ENCODE measurements at places on chromosomes 6 and 20.

GRCh38 chr6:99478483-99478882 lies 36.7 kb downstream of the USP45 start:
- no peak for DNase-seq

DNA sequence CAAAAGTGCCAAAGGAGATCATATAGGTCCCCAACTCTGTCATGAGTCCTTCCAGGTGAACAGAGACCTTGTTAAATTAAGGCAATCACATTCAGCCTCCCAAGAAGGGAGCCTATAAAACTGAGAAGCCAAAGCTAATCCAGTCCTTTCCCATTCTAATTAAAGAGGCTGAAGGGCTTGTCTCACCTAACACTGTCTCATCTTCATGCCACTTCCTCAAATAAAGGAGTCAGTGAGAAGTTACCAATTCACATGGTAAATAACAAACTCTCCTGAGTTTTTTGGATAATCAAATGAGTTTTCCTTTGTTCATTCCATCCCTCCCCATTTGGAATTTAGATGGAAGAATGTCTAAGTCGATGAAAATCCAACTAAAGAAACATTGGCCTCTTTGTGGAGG lies 242.8 kb downstream of the UST start:
- no peak for DNase-seq

DNA sequence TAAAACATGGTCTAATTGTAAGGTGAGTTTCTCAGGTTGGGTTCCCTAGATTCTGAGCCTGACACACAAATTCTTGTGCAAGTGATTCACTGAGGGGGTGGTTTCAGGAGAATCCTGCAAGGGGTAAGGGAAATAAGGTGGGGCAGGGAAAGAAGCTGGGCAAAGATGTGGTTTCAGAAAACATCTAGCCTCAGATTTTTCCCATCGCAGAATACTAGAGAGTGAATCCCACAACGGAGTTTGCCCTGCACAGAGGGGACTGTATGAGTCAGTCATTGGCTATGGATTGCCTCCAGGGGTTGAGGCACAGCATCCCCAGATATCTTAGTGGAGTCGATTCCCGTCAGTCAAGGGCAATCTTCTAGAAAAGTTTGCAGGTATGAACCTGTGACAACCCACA lies 65.2 kb downstream of the PRL start:
- DNase-seq, result no peak

DNA sequence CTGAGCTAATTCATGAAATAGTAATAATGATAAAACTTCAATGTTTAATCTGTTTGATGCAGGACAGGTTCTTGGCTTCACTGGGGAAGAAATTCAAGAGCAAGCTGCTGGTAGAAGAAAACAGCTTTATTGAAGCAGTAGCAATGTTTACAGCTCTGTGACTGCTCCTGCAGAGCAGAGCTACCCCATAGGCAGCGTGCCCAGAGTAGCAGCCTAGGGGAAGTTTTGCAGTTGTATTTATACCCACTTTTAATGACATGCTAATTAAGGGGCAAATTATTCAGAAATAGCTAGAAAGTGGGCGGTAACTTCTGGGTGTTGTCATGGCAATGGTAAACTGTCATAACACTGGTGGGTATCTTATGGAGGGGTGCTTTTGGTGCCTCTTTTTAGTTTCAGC lies 518.0 kb downstream of the RFPL4B start:
- DNase-seq, result no peak

DNA sequence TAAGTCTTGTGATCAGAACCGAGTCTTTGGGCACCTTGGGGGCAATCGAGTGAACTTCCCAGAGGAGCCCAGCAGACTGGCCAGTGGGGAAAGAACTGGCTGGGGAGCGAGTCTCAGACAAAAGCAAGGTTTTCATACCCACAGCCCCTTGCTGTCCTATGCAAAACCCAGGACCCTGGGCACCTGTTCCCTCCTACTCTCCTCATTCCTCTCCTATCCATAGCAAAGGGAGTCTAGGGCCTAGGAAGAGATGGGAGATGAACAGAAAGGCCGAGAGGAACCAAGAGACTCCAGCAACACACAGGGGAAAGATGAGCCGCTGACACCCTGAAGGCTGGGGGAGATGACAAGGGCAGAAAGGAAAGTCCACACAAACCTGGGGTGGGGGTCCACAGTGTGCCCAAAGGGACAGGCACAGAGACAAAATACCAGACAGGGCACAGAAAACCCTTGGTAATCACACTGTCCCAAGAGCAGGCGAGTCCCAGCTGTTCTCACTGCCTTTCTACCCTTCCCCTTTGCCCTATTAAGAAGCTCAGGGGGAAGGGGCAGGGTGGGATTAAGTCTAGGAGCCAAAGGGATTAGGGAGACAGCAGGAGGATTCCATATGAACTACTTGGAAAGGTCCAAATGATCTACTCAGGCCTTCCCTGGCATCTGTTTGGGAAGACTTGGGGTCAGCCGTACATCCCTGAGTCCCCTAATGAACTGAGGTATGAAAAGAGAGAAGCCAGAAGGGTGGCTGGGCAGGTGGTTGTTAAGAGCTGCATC lies 6.5 kb downstream of the PPP1R18 start:
- DNase-seq, result no peak

- DNase-seq, result no peak
Observed at GRCh38 chr6:39992861-39993622, 58.8 kb upstream of the MOCS1 start.

GRCh38 chr6:10237298-10238038 lies 177.4 kb downstream of the TFAP2A start:
- no peak for DNase-seq

DNA sequence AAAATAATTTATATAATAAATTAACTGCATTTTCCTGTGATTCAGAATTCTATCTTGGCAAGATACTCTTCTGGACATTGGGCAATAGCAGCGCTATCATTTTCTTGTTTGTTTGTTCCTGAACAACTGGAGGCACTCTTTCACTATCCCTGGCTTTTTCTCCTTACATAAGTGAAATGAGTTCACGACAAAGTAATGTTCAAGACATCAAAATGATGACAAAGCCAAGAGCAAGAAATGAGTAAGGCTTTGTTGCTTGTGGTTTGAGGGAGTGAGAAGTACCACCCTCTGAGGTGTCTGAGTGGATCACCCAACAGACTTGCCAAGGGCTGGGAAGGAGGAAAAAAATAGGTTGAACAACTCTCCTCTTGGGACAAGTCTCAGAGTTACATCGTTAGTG lies 466.6 kb upstream of the JAG1 start:
- no peak for DNase-seq

DNA sequence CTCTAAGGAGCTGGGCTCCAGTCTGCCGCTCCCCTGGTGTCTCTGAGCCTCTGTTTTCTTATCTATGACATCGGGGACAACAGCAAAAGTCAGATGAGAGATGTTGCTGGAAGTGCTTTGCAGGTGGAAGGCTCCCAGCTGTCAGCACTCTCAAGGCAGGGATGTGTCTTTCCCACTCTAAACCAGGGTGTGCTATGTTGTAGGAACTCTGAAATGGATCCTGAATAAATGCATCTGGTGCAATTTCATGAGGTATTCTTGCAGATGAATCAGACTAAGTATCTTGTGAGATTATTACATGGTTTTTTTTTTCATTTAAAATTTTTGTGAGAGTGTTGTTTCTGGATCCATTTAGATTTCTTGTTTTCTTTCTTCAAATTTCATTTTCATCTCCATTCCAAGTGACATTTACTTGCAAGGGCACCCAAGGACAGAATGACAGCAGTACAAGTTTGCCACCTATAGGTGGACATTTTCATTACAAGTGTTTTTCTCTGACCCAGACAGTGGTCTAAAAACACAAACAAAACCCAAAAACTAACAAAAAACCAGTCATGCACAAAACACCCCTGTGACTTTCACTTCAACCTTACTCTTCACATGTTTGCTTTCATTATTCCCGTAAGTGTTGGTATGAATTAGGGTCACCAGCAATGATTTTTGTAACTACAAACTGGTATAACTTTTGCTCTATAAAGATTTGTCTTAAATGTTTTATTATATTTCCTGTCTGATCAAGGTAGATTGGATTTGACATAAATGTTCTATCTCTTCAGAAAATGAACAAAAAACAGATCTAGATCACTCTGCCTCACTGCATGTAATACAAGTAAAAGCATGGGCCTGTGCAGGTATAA lies 14.7 kb upstream of the SIM1 start:
- no peak for DNase-seq

DNA sequence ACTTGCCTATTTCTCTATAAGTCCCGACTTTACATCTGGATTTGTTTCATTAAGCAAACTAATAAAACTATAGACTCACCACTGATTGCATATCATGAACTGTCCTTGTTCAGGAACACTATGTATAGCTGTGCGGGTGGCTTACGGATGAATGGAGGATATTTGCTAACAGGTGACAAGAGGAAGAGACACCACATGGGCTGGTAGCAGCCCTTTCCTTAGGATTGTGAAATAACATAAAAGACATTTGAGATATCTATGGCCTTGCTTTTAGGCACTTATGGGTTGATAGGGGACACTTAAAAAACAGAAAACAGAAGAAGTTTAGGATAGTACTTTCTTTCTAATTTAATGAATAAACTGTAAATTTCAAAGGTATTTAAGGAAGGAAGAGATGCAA lies 5.0 kb upstream of the CAP2 start:
- DNase-seq, result no peak

DNA sequence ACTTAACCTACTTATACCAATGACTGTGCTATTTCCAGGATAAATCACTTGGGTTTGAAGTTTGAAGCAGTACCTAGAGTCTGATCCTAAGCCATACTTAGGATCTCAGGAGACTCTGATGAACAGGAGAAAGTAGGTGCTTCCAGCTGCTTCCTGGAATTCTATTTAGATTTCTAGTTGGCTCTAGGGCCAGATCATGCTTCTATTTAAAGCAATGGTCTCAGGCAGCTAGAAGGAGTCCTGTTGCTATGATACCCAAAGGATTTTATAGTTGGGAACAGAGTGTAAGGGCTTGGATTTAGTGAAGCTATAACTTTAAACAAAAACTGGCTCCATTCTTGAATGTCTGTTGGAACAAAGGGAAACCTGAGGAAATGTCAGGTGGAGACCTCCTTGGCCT lies 52.4 kb upstream of the TINAG start:
- DNase-seq, result no peak

DNA sequence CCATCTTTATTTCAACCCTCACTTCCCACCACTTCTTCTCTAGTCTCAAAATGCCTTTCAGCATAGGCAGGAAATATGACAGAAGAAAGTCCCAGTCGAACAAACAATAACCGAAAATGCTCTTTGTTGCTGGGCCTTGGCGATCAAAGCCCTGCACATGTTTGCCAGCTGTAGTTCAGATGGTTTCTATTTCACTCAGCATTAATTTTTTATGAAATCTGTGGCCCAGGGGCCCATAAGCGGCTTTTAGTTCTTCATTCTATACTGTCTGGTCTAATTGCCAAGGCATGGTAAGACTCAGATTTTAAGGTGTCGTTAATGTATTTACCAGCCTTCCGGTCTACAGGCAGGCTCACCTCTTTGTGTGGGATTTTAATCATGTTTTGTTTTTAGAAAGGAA lies 10.9 kb upstream of the F13A1 start:
- no peak for DNase-seq

- no peak for DNase-seq
Observed at GRCh38 chr6:70231311-70231710, 71.6 kb downstream of the COL9A1 start.

- DNase-seq, result no peak
Observed at GRCh38 chr6:51396583-51396982, 577.9 kb downstream of the TFAP2B start.

DNA sequence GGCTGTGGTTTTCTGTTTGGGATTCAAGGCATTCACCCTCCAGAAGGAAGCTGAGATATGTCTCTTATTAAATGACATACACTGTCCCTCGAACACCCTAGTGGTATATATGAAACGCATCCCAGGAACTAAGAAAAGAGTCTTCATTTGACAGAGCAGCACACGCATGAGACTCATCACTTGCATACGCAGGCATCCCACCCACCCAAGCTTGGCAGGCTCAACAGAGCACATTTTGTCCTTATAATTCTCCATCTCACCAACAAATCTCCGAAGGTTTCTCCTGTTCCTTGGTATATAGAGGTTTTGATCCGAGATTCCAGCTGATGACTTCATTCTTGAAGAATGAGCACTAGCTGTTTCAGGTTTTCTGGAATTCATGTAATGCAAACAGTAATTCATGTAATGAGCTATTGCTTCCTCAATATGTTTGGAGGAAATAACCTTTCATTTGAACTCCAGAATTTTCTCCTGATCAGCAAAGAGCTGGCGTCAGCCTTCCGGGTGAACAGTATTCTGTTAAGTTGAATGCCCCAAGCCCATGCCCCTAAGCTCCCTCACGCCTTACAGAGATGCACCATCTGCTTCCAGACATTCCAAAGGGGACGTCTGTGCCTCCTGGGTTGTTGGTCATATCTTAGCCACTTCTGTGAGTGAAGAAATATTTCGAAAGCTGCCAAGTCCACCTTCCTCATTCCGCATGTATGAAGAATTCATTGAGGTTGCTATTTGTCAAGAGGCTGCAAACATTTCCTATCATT lies 66.0 kb upstream of the CDH4 start:
- no peak for DNase-seq

- no peak for DNase-seq
Observed at GRCh38 chr20:6295867-6296256, 173.0 kb upstream of the FERMT1 start.

Data from activated CD8-positive, alpha-beta memory T cell treated with anti-CD3 and anti-CD28 coated beads, Interleukin-2, amount 50 U/mL, for 4 hours (primary cell).